ENCODE measurements at places on chromosomes 2 and 18. TPM values are rescaled to one million over a fixed set of nuclear protein-coding genes. Genes with fewer than 3 reads are reported as not detected.

GRCh38 chr18:3060667-3061580, 48.0 kb upstream of the LPIN2 start:
- DNase-seq: no peak

GRCh38 chr2:110900191-110900590, 167.8 kb downstream of the ACOXL start:
- DNase-seq: no peak

Gene NCKAP5
- 0.26 TPM for total RNA-seq

DNA sequence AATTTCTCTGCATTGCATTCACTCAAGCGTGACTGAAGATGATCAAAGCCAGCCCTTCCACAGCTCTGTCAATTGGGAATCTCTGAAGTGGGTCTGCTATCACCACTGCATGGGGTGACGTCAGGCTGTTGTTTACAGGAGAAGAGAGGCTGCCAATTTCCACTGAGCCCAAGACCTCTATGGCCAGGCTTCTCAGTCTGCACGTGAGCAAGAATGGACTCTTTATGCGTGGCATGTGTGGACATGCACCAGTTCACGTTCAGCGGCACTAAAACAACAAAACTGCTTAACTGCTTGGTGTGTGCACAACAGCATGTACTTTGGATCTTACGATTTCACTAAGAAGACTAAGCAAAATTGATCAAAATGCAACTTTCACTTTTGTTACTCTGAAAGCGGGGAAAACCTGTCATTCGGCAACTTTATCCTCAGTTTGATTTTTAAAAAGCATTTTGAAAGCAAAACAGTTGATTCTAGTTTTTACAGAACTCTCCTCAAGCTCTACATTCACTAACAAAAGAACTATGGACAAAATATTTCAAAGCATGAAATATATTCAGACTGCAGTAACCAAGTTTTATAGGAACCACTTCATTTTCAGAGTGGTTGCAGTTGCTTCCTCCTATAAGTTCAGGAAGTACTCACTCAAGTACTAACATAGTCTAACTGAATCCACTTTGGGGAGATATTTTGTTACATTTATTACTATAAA, 77.0 kb upstream of the SERTAD2 start:
- peak; percentile 79 for DNase-seq

Gene STK39
- total RNA-seq: 15.4 TPM

GRCh38 chr18:37986665-37987064, 421.1 kb upstream of the CELF4 start:
- DNase-seq: peak; percentile 23

Gene SPATA3
- not detected for total RNA-seq

DNA sequence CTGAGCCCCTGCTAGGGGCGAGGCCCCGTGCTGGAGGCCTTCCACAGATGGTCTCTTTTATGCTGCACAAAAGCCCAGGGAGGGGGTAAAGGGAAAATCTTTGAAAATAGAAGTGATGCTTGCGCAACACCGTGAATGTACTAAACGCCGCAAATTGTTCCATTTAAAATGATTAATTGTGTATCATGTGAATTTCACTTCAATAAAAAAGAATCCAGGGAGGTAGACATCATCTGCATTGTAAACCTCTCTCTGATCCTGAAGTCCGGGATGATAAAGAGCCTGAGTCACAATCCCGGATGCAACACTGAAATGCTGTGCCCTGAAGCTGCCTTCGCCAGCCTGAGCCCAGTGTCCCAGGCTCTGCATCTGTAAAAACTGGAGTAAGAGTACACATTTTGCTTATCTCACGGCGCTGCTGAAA, 107.7 kb upstream of the PPP1CB start:
- peak; percentile 96 for DNase-seq

DNA sequence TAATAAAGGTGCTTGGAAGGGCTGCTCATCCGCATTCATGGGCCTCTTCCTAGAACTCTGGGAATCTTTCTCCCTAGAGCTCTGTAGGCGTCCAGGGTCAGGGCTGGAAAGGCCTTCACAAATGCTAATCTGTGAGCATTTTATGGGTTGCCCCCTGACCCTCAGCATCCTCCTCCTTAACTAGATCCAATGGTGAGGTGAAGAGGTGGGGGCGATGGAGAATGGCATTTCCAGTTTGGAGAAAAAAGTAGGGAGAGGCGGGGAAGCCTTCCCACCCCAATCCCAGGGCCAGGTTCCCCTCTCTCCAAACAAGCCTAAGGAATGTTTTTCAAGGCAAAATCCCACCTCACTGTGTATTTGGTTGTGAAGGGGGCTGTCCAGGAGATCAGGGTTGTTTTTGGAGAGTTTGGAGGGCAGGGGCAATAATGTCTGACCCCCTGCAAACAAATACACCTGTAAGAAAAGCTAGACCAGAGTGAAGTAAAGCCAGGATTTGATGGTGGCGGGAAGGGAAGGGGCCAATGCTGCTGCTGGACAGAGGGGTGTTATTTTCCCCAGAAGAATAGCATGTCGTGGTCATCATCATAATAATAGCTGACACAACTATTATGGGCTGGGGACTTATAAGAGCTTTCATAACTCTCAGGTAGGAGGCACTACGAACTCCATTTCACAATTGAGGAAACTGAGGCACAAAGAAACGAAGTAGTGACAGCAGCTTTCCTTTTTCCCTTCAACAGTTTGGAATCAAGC, 1.4 kb upstream of the MYCN start:
- DNase-seq: no peak

GRCh38 chr18:5653802-5654201, 110.0 kb upstream of the EPB41L3 start:
- no peak for DNase-seq

Gene MC5R
- not detected for total RNA-seq

- DNase-seq: no peak
Measured at GRCh38 chr2:1233281-1233680, 180.0 kb upstream of the TPO start.

All from bronchial epithelial cell (primary cell).